ENCODE measurements at places on chromosomes 5 and 9.

DNA sequence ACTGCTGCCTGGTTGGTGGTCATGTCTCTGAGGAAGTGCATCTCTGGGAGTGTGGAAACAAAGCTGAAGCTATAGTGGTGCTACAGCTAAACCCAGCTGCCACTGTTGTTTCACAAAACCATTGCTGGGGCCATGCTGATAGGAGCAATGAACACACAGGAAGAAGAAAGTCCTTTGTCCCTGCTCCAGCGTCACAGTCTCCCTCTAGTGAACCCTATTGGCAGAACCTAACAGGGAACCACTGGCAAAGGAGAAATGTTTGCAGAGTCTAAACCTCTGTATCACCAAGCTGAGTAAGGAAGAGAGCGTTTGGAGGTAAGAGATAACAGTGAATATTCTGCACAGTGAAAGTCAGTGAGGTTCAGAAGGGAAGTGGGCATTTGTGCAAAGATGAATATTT is 244.0 kb downstream of the YTHDC2 start:
- no peak for DNase-seq

GRCh38 chr5:149324641-149325040 is 20.7 kb upstream of the GRPEL2 start:
- no peak for DNase-seq

DNA sequence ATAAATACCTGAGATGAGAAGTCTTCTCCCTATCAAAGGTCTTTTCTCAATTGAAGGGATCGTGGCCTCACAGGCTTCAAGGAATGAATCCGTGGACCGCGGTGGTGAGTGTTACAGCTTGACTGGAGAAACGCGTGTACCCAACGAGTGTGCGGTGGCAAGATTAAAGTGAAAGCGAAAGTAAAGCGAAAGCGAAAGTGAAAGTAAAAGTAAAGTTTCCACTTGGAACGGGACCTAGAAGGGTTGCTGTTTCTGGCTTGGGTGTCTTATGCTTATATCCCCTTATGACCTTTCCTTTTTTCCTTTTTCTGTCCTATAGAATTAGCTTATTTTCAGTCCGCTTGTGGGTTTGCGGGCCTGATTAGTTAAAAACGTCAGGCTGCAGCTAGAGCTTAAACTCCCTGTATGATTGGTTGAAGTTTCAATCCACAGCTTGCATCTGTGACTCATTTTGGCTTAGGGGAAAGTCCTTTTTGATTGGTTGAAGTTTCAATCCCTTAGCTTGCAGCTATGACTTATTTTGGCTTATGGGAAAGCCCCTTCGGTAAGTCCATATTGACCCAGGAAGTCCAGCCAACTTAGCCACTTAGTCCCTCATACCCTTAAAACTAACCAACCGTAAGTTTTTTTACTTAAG is 924.3 kb upstream of the CDH10 start:
- no peak for DNase-seq

- DNase-seq, result no peak
Observed at GRCh38 chr5:102313912-102314311, 17.8 kb upstream of the SLCO4C1 start.

GRCh38 chr9:135753391-135754105 is 51.6 kb downstream of the KCNT1 start:
- DNase-seq, result no peak

- DNase-seq, result no peak
Observed at GRCh38 chr9:34035656-34036055, 13.0 kb downstream of the UBAP2 start.

DNA sequence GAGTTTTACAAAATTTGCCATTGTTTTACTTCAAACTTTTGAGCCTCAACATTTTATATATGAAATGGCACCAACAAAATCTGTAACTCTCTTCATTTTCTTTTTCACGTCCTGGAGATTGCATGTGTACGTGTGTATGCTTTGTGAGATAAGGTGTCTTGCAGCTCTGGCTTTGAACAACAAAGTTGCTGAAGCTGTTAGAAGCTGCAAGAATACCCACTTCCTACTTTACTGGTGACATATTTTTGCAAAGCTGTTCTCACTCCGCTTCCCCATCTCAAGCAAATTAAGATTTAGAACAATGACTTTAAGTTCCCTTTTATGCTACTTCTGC is 41.8 kb downstream of the FYB1 start:
- DNase-seq, result no peak

DNA sequence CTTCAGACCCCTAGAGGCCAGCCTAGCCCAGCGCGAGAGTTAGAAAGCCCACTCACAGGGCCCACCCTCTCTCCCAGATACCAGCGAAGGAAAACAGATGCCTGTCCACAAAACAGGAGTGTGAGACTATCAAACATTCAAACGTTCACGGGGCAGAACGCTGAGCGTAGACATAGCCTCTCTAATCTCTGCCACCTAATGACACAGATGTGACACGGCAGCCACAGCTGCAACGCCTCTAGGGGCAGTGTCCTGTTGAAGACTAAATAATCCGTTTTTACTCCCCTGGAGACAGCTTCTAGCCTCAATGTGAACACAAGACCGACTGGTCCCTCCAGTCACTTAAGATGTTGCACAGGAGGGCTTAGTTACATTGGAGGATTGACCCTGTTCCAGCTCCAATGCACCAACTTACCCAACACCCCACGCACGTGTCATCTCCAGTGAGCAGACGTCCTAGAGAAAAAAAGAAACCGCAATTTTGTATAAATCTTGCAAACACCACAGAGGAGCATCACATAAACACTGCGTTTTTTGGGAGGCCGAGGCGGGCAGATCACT is 14.3 kb downstream of the DIPK1B start:
- DNase-seq, result no peak

Measured in esophagus squamous epithelium (tissue), 5 donors.